ENCODE measurements at places on chromosomes 1 and 21. TPM values are rescaled to one million over a fixed set of nuclear protein-coding genes. Genes with fewer than 3 reads are reported as not detected.

GRCh38 chr1:190747704-190748103 lies 270.0 kb upstream of the BRINP3 start:
- H3K27me3 ChIP-seq = no peaks in the 10 kb centered on the region
- H3K27ac ChIP-seq = no peak overlapping the region
- H3K36me3 ChIP-seq = no peaks in the 10 kb centered on the region
- H3K4me3 ChIP-seq = no peak overlapping the region

DNA sequence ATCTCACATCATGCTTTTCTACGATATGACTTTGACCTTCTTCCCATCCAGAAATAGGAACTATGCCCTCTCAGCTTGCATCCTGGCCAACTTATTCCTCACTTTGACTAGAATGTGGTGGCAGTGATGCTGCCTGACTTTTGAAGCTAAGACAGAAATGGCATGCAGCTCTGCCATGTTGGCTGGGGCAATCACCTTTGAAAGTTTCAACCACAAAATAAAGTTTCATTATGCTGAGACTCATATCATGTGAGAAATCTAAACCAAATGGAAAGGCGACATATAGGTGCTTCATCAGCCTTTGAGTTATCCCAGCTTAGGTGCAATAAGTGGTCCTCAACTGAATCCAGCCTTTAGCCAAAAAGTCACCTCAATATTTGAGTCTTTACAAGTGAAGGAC lies 370.0 kb upstream of the CHRM3 start:
- no peak overlapping the region for H3K4me3 ChIP-seq
- DNase-seq = no peak
- H3K4me1 ChIP-seq = peaks cover 15% of the 10 kb centered on the region
- no peak overlapping the region for H3K27ac ChIP-seq
- no peaks in the 10 kb centered on the region for H3K27me3 ChIP-seq

- H3K4me3 ChIP-seq = peak overlapping the region; percentile 3
- peak overlapping the region; percentile 66 for H3K27ac ChIP-seq
- H3K4me1 ChIP-seq = peaks cover 35% of the 10 kb centered on the region
- no peak for DNase-seq
Observed at GRCh38 chr21:20016435-20017005, 981.7 kb upstream of the NCAM2 start.

GRCh38 chr1:42806593-42806992 lies 10.3 kb upstream of the ERMAP start:
- no peaks in the 10 kb centered on the region for H3K4me1 ChIP-seq
- H3K27me3 ChIP-seq = no peaks in the 10 kb centered on the region
- H3K36me3 ChIP-seq = peaks cover 36% of the 10 kb centered on the region

- peak overlapping the region; percentile 25 for H3K27ac ChIP-seq
- DNase-seq = no peak
- no peaks in the 10 kb centered on the region for H3K36me3 ChIP-seq
- H3K4me3 ChIP-seq = no peak overlapping the region
- H3K27me3 ChIP-seq = no peaks in the 10 kb centered on the region
- peaks cover 41% of the 10 kb centered on the region for H3K4me1 ChIP-seq
Observed at GRCh38 chr1:226671277-226671676, 67.8 kb downstream of the ITPKB start.

GRCh38 chr1:45730780-45731319 lies 19.6 kb downstream of the IPP start:
- H3K4me1 ChIP-seq = peaks cover 8% of the 10 kb centered on the region
- H3K27me3 ChIP-seq = no peaks in the 10 kb centered on the region
- DNase-seq = no peak
- H3K36me3 ChIP-seq = no peaks in the 10 kb centered on the region
- no peak overlapping the region for H3K27ac ChIP-seq

DNA sequence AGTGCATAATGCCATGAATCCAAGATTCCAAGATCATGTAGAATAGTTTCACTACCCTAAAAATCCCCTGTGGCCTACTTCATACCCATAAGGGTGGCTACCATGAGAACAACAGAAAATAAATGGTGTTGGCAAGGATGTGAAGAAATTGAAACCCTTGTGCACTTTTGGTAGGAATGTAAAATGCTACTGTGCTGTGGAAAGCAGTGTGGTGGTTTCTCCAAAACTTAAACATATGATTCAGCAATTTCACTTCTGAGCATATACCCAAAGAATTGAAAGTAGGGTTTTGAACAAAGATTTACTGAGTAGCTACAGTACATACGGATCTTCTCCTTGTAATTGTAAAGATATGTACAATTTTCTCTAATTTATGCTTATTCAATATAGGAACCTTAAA lies 16.0 kb downstream of the FNBP1L start:
- H3K27ac ChIP-seq = peak overlapping the region; percentile 33
- H3K27me3 ChIP-seq = no peaks in the 10 kb centered on the region
- H3K4me3 ChIP-seq = no peak overlapping the region
- H3K36me3 ChIP-seq = peaks cover 20% of the 10 kb centered on the region
- DNase-seq = no peak

- peaks cover 9% of the 10 kb centered on the region for H3K4me1 ChIP-seq
- no peak for DNase-seq
- no peaks in the 10 kb centered on the region for H3K27me3 ChIP-seq
- H3K27ac ChIP-seq = no peak overlapping the region
- H3K4me3 ChIP-seq = no peak overlapping the region
Observed at GRCh38 chr21:31050577-31051157, 12.4 kb upstream of the KRTAP19-8 start.

GRCh38 chr1:117147856-117148588 lies 26.5 kb upstream of the TRIM45 start:
- no peak overlapping the region for H3K4me3 ChIP-seq
- H3K36me3 ChIP-seq = peaks cover 11% of the 10 kb centered on the region
- H3K4me1 ChIP-seq = peaks cover 17% of the 10 kb centered on the region

DNA sequence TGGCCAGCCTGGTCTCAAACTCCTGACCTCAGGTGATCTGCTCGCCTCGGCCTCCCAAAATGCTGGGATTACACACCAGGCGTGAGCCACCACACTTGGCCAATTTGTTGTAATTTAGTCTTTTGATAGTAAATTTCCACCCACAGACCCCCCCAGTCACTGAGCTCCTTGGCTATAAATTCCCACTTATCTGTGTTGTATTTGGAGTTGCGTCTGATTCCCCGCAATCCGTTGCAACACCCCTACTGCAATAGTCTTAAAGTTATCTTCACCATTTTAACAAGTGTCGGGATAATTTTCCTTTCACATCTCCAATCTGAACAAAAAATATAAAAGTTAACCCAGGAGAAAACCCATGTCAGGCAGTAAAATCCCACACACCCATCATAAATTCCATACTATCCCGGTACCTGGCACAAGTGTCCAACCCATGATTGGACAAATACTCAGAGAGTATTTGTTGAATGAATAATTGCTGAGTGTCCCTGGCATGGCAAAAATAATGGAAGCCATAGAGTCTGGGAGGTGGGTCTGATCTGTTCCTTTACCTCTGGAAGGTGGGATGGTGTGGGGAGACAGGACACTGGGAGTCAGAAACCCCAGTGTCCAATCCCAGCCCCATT lies 9.3 kb upstream of the CNR2 start:
- H3K4me1 ChIP-seq = no peaks in the 10 kb centered on the region
- H3K36me3 ChIP-seq = no peaks in the 10 kb centered on the region
- no peak overlapping the region for H3K4me3 ChIP-seq
- no peak for DNase-seq

DNA sequence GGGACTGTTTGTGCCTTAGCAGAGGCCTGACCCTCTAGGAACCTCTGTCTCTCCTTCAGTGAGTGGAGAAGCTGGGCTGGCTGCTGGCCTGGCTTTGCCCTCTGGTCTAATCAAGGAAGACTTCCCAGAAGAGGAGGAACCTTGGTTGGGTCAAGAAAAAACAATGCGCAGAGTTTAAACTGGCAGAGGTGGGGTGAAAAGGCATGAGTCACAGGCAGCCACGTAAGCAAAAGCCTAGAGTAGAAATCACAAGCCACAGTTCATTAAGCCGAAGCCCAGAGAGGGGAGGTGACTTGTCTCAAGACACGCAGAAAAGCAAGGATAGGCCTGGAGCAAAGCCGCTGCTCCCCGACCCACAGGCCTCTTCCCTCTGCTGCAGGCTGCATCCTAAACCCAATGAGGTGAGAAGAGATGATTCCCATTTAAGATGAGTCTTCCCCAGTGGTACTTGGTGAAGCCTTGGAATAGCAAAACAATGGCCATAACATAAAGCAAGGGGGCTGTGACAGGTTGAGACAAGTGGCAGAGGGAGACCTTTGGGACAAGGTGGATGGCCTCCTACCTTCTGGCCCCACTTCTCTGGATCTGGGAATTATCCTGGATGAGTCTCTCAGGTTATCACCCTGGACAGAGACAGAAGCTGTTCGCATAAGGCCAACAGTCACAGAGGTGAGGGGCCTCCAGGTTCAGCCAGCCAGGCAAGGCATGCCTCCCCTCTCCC lies 7.7 kb downstream of the PDZK1IP1 start:
- no peak overlapping the region for H3K4me3 ChIP-seq
- DNase-seq = no peak
- H3K27me3 ChIP-seq = peaks cover 46% of the 10 kb centered on the region
- H3K27ac ChIP-seq = no peak overlapping the region

DNA sequence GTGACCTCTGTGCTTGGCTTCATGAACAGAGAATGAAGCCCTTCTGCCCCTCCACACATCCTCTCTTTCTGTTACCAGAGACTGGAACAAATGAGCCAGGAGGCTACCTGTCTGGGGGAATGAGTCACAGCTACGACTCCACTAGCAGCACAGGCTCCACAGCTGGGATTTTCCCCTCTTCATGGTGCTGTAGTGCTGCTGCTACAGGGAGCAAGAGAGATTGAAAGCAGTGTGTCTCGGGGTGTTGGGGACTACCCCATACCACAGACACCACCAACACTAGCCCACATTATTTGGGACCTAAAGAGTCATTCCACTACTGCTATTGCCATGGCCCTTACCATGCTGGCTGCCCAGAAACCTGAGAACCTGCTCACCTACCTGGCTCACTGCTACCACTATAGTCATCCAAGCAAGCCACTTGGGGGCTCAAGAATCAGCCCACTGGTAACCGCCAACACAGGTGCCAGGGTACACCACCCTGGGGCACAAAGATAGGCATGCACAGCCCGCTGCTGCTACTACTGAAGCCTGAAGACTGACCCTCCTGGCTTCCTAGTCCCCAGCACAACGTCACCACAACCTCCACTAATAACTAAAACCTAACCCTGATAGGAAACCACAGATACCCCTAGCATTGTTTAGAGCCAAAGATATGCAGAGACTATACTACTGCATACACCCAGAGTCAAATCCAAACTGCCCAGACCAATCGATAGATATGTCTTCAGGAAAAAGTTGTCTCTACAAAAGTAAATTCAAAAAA lies 17.7 kb downstream of the CD1E start:
- H3K36me3 ChIP-seq = 0 out of 2 replicates have a peak, but pooled peaks cover 5% of the 10 kb centered on the region
- H3K27me3 ChIP-seq = no peaks in the 10 kb centered on the region
- no peak for DNase-seq
- H3K4me1 ChIP-seq = no peaks in the 10 kb centered on the region

DNA sequence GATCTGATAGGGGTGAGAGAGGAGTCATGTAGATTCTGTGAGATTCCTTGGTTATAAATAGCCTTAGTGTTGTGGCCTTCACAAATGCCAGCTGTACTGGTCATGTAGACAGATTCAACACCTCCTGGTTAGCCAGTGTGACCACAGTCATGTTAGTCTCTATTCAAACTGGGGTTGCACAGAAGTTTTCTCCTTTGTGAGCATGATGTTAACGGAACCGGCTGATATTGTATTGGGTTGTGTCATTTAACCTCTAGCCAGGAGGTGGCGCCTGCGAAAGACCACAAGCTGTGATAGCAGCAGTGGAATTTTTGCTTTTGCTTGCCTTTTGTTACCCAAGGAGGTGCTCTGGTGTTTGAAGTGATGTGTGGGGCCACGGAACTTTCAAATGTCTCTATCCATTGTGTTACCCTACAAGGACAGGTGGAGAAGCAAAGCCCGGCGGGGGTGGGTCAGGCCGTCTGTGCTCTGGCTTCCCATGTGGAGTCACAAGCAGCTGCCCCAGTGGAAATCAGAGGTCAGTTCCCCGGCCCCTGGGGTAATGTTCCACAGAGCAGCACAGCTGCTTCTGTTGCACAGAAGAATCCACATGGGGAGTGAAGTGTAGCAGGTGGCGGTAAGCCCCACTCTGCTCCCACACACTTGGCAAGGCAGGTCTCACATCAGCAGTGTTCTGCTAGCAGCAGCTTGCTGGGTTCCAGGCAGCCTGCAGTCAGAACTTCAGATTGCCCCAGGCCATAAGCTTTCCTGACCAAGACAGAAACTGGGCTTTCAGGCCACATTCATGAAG lies 112.6 kb downstream of the ADAMTS1 start:
- H3K36me3 ChIP-seq = no peaks in the 10 kb centered on the region
- peaks cover 4% of the 10 kb centered on the region for H3K27me3 ChIP-seq
- peak; percentile 66 for DNase-seq
- peaks cover 38% of the 10 kb centered on the region for H3K4me1 ChIP-seq
- H3K27ac ChIP-seq = no peak overlapping the region

DNA sequence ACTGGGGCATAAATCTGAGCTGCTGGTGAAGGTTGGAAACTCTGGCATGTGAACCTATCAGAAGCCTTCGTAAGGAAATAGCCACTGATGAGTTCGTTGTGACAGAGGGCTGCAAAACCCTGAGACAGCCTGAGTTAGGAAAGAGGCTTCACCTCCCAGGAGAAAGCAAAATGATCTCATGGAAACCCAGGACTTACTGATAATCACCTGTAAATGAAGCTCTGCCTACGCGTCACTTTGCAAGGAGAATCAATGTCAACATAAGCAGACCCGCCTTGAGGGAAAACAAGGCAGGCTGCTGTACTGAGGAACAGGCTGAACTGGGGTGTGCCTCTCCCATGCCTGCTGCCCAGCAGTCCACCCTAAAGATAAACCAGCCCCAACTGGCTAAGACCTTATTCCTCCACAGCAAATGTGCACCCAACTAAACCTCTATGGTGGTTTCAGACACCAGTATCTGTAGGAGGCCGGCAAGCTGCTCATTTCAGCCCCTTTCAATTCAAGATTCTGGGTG lies 46.8 kb upstream of the SLC44A3 start:
- H3K36me3 ChIP-seq = no peaks in the 10 kb centered on the region
- no peak overlapping the region for H3K27ac ChIP-seq
- H3K4me1 ChIP-seq = peaks cover 16% of the 10 kb centered on the region

DNA sequence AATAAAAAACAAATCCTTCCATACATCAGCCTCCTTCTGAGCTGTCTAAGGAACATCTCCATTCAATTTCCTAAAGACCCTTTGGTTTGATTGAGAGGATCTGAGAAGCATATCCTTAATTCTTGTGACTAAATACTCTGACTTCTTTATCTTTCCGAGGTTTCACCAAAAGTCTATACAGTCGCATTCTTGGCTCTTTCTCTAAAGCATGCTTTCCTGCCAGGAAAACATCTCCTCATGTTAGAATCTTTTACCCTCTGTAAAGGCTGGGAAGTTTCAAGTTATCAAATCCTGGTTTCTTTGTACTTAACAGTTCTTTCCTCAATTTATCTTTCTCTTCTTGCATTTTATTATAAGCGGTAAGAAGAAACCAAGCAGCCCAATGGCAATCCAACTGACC lies 630.4 kb downstream of the PTPRC start:
- no peak overlapping the region for H3K4me3 ChIP-seq
- no peak for DNase-seq
- H3K27me3 ChIP-seq = no peaks in the 10 kb centered on the region
- H3K36me3 ChIP-seq = no peaks in the 10 kb centered on the region
- H3K27ac ChIP-seq = no peak overlapping the region

GRCh38 chr1:155892796-155893195 lies 18.4 kb downstream of the RIT1 start:
- H3K36me3 ChIP-seq = peaks cover 10% of the 10 kb centered on the region
- no peaks in the 10 kb centered on the region for H3K4me1 ChIP-seq
- H3K4me3 ChIP-seq = no peak overlapping the region
- H3K27me3 ChIP-seq = no peaks in the 10 kb centered on the region
- no peak overlapping the region for H3K27ac ChIP-seq

The CD48 gene
- total RNA-seq = 0.37 TPM

The SLC2A1 gene
- 215 TPM for total RNA-seq

The ZNF326 gene
- 27.8 TPM for total RNA-seq

The CRABP2 gene
- total RNA-seq = 186 TPM

The OR2T29 gene
- not detected for total RNA-seq

The LZIC gene
- total RNA-seq = 22.0 TPM

The OXCT2 gene
- total RNA-seq = 1.7 TPM

All from WTC11 (cell line).